ENCODE measurements at places on chromosomes 4 and X. TPM values are rescaled to one million over a fixed set of nuclear protein-coding genes. Genes with fewer than 3 reads are reported as not detected.

DNA sequence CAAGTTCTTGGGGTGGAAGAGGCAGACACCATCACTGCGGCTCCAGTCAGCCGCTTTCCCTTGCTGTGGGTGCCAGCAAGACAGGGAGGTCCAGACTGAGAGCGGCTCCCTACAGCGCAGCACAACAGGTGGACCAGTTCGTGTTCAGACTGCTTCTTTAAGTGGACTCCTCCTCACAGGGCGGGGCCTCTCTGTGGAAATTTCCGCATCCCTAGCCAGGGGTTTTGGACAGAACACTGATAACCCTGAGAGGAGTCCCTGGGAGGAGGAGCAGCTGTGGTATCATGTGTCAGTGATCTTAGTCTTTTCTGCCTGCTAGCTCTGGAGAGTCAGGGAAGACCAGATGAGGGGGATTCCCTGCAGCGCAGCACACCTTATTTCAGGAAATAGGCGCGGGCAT is 48.5 kb downstream of the MAGEC2 start:
- no peak for DNase-seq

The CASP3 gene
- polyA plus RNA-seq: 35.5 TPM

DNA sequence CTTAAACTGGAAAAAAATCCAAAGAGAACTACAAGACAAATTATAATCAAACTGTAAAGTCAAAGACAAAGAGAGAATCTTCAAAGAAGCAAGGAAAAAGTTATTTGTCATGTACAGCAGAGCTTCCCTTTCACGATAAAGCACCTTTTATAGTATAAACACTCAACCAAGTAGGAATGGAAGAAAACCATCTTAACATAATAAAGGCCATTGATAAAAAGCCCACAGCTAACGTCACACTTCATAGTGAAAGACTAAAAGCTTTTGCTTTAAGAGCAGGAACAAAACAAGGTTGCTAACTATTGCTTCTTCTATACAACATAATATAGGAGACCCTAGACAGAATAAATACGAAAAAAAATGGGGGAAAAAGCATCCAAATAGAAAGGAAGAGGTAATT is 595.7 kb upstream of the POU3F4 start:
- no peak for DNase-seq

DNA sequence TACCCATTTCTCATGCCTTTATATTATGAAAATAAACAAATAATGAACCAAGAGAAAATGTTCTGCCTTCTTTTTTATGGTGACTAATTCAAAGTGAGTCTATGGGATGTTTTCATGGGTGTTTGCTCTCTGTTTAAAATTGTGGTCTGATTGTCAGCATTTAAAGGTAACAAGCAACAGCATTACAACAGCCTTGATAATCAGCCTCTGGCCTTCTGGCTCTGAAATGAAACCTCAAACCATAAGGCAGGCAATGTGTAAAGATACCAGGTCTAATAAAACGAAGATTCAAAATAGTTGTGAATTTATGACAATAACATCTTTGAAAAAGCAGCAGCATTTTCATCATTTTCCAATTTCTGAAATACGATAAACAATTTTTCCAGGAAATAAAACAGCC is 63.7 kb downstream of the FAM13A start:
- DNase-seq: no peak

- no peak for DNase-seq
Observed at GRCh38 chr4:6475492-6476020, 3.1 kb upstream of the PPP2R2C start.

The SPANXD gene
- not detected for polyA plus RNA-seq

The CNOT6L gene
- polyA plus RNA-seq: 39.0 TPM

The GLOD5 gene
- 1.5 TPM for polyA plus RNA-seq

DNA sequence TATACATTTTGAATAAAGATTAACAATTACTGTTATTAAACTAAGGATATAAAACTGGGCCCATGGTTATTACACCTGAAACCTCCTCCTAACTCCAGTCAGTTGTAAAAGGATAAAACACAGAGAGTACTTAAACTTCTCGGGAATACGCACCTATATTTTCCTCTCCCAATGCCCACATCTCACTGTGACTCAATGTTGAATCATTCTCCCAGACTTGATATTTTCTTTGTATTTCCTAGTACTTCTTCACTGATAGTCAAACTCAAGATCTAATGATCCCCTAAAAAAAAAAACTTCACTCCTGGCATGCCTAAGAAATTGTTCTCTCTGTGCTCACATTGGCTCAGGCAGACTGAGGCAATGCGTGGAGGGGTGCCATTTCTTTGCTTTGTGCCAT is 212.5 kb upstream of the DKK2 start:
- no peak for DNase-seq

- no peak for DNase-seq
Observed at GRCh38 chr4:72394012-72394663, 174.9 kb downstream of the ADAMTS3 start.

The OPHN1 gene
- 8.3 TPM for polyA plus RNA-seq

The KCNIP4 gene
- 15.3 TPM for polyA plus RNA-seq

DNA sequence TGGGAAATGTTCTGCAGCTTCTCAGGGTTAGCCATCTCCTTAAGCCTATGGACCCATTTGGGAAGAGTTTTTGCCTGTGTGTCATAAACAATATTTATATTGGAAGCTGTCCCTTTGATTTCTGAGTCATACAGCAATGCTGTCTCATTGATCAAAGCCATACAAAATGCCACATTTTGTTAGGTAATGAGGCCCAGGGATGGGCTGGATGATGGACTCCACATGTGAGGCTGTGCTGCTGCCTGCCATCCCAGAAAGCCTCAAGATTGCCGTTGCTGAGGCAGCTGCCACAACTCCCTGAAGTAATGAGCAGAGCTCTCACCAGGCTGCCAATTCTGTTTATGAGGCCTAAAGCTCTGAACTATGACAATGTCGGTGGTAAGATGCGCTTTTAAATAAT is 12.2 kb upstream of the GJB1 start:
- no peak for DNase-seq

- no peak for DNase-seq
Observed at GRCh38 chr4:123399627-123400358, 3.2 kb downstream of the SPRY1 start.

- DNase-seq: no peak
Observed at GRCh38 chrX:111244235-111244750, 26.0 kb downstream of the CAPN6 start.

Data from right renal cortex interstitium (tissue), 3 donors.